ENCODE measurements at places on chromosomes 11 and 22.
A peak's percentile ranks its signal among the peaks of the same experiment; 100 is the strongest.

GRCh38 chr22:31329453-31330215, 16.5 kb downstream of the PATZ1 start:
- peak; percentile 54 for DNase-seq

DNA sequence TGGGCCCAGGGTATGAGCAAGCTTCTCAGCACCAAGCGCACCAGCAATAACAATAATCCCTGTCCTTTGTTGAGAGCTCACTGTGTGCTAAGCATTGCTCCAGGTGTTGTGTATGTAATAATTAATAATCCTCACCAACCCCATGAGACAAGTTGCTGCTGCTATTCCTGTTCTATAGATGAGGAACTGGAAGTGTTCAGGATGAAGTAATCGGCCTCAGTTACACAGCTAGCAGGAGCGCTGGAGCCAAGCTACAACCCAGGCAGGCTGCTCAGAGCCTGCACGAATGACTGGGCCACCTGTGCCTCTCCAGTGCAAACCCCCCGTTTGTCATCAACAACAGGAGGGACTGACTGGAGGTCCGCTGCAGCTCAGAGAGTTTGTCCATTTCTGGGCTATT, 35.2 kb upstream of the CECR2 start:
- no peak for DNase-seq

- DNase-seq = peak; percentile 47
Measured at GRCh38 chr11:111417011-111417765, 38.1 kb upstream of the POU2AF1 start.

GRCh38 chr11:100105255-100105981, 581.7 kb upstream of the ARHGAP42 start:
- no peak for DNase-seq

GRCh38 chr22:19848298-19849224, 6.1 kb downstream of the GNB1L start:
- DNase-seq = no peak

DNA sequence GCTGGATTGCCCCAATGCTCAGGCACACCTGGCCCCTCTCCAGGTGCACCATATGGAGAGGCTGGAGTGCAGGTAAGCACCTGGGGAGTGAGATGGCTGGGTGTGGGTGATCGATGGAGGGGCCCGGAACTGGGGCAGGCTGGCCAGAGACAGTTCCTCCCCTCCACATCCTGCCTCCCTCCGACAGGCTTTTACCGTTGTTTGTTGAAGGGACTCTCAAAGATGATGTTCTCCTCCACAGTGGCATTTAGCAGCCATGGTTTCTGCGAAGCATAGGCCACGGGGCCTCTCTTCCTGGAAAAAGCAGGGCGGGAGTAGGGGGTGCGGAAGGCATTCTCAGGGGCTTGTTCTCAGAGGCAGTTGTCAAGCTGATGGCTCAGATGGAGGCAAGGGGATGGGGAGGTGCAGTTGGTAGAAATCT, 25.9 kb upstream of the KCNJ11 start:
- no peak for DNase-seq

DNA sequence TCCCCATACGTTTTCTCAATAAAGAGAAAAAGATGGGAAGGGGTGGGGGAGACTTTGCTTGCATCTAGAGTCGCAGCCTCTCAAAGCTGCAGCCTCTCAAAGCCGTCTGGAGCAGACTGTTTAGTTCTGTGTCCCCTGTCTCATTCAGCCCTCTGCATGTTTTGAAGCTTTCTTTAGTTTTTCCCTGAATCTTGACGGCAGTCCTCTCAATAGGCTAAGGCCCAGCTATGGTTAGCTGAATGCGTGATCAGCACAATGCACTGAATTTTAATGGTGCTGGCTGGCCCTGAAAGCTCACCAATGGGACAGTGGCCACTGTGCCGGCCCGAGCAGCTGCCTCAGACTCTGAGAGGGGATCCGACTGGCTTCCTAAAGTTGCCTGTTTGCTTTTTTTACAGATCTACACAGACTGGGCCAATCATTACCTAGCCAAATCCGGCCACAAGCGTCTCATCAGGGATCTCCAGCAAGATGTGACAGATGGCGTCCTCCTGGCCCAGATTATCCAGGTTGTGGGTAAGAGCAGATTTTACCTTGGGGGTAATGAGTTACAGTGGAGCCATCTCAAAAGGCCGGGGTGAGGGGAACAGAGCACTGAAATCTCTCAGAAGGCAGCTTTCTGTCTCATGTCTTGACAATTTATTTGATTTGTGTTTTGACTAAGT, 119.6 kb downstream of the NAV2 start:
- DNase-seq = no peak

DNA sequence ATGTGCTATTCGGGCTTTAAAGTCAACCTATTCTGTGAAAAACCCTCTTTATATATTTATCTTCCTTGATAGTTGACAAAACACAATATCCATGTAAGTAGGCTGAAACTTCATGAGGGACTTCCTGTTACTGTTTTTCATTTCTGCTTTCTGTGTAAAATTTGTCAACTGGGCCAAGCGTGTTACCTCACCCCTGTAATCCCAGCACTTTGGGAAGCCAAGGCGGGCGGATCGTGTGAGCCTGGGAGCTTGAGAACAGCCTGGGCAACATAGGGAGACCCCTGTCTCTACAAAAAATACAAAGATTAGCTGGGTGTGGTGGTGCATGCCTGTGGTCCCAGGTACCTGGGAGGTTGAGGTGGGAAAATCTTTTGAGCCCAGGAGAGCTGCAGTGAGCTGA, 66.5 kb upstream of the SLC25A18 start:
- DNase-seq = no peak

GRCh38 chr11:128724891-128725611, 31.2 kb downstream of the FLI1 start:
- no peak for DNase-seq

GRCh38 chr11:112237451-112237850, 11.2 kb downstream of the PTS start:
- DNase-seq = no peak

DNA sequence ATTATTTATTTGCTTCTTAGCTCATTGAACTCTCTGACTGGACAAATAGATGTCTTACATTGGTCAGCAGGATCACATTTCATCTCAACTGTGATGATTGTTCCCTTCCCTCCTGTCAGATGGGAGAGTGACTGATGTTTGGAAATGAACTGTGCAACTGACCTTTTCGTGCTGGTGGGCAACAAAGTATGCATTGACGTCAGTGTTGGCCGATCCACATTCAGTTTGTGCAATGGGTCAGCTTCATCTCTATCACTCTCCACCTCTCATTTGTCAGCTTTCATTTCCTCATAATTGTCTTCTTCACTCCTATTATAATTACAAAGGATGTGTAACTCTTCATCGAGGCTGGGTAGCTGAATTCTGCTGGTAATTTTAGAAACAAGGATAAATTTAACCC, 71.3 kb downstream of the PPP2R1B start:
- peak; percentile 82 for DNase-seq

DNA sequence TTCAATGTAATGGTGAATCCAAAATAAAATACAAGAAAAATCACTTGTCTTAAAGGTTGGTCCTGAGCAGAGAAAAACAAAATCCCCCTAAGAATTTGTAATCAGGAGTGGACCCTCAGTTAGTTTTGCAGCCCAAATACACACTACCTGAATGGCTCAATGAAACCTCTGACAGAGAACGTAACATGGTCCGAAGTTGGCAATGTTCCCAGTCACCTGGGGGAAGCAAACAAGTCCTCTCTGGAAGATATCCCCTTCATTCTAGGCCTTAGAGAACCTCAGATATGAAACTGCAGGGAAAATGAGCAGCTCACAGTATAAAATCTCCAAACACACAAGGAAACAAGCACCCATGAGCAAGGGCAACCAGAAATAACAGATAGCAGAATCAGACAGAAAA, 58.2 kb downstream of the MORC2 start:
- no peak for DNase-seq

DNA sequence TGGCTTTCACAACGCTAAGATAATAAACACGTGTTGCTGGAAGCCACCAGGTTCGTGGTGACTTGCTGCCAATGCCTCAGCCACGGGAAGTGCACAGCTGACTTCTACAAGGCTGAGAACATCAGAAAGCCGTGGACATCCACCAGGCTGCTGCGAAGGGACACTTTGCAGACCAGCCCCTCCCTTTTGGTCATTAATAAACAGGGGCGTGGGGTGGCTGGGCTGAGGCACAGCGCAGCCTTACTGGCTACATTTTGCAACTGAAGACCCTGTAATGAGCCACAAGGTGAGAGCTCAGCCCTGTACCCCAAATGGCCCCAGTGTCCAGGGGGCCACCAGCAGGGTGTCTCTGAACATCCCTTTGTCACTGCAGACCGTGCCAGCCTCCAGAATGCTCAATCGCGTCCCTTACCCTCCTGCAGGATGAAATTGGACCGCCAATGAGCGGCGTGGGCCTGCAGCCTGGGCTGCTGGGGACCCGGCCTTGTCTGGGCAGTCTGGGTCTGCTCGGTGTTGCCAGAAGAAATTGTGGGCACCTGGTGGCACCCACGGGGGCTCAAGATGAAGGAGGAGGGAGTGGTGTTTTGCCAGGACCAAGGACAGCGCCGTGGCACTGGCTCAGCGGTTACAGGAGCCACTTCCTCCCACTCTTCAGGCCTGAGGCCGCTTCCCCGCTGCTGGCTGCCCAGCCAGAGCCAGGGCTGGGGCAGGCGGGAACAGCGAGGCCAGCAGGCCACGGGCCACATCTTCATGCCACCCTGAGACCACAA, 181.9 kb downstream of the CTTN start:
- no peak for DNase-seq

GRCh38 chr22:24291515-24292201, 21.0 kb downstream of the SPECC1L start:
- DNase-seq = no peak

DNA sequence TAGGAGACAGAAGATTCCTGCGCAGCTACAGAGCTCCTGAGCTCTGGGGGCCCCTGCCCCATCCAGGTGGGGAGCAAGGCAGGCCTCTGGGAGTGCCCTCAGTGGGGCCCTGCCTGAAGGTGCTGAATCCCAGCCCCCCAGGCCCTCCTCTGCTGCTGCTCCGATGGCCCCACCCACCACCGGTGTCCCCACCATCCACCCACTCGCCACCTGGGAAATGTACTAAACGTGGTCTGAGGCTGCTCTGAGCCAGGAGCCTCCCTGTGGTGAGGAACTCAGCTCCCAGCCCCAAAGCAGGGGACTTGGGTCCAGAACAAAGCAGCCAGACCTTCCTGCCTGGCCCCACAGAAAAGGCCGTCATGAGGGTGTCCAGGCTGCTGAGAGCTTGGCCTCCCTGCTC, 289.4 kb downstream of the CTTN start:
- no peak for DNase-seq

GRCh38 chr11:68010090-68011041, at the start of gene ALDH3B1:
ALDH3B1 (plus strand) TSS chr11:68010327; CDS start chr11:68015298, 4,971 bp downstream.
- peak; percentile 93 for DNase-seq

DNA sequence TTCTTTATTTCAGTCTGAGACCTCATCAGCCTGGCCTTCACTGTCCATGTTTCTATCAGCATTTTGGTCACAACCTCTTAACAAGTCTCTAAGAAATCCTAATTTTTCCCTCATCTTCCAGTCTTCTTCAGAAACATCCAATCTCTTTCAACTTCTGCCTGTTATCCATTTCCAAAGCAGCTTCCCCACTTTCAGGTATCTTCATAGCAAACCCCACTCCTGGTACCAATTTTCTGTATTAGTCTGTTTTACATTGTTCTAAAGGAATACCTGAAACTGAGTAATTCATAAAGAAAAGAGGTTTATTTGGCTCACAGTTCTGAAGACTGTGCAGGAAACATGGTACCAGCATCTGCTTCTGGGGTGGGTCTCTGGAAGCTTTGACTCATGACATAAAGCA, 8.1 kb upstream of the OR6X1 start:
- DNase-seq = no peak

GRCh38 chr11:111148953-111149352, 96.6 kb upstream of the POU2AF2 start:
- DNase-seq = peak; percentile 41

GRCh38 chr11:5605849-5606248, 9.4 kb downstream of the TRIM6 start:
- DNase-seq = peak; percentile 56

GRCh38 chr11:110712659-110713448, 617 bp upstream of the ARHGAP20 start:
- DNase-seq = peak; percentile 48

- DNase-seq = peak; percentile 68
Measured at GRCh38 chr22:47090591-47091245, 328.3 kb downstream of the TBC1D22A start.

DNA sequence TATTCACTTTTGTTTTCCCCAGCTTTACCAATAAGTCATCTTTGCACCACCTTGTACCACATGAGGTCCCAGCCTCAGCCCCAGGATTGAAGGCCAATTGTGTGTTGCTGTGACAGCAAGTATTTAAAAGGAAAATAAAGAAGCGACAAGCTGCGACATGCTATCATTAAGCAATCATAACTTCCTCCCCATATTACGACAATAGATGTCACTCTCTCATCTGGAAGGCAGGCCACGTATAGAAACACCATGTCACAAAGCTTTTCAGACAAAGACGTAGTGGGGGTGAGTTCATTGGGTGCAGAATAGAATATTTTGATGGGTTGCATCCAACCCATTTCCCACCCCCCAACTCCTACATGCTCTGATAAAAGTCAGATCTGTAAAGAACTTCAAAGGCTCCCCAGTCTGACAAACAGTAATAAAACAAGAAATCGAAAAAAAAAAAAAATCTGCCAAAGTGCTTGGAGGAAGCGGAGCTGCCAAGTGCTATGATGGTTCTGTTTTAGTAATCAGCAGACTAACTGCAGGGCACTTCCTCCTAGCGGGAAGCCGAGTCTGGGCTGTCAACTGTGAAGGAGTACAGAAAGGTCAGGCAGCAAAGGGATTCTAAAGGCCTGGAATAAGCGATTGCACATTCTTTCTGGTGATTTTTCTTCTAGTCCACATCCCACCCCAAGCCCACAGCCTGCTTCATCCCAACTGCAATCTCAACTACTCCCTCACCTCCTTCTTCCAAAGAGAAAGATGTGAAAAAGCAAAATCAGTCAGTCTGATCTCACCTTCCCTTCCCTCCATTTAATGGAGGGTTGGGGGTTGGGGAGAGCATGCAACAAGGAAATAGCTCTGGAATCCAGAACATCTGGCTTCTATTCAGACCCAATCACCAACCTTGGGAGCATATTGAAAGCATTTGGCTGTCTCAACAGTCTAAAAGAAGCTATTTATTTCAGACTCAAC, 131.4 kb upstream of the UBASH3B start:
- no peak for DNase-seq

DNA sequence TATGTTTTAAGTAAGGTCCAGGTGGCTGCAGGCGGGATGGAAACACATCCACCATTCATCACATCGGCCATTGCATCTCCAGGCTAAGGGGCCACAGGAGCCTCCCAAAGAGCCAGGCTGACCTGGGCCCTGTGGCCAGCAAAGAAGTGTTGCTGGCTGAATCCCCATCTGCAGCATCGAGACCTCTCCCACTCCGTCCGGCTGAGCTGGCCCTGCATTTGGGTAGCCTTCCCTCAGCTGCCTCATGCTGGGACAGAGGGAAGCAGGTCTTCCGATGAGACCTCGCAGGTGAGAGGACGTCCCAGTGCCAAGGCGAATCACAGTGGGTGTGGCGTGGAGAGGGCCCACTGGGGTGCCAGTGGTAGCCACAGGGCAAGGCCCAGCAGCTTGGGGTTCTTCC, 24.5 kb downstream of the RSPH14 start:
- no peak for DNase-seq

DNA sequence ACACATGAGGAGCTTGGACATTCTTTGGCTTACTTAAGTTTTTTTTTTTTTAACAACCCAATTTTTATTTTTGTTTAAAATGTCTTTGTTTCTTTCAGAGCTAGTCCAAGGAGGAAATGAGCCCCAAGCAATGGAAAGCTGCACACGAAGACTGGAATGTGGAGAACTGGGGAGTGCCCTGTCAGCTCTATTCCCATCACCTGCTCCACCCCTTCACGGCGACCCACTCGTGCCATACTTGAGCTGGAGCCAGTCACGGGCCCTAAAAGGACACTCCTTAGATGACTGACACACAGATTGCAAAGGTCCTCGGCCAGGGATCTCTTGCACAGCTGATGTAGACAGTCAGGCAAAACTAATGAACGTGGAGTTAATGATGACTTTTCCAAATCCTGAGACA, 10.6 kb upstream of the SLC25A18 start:
- no peak for DNase-seq
